Vagina (tissue), 2 donors: ENCODE measurements at places on chromosomes 7 and 10. TPM values are rescaled to one million over a fixed set of nuclear protein-coding genes. Genes with fewer than 3 reads are reported as not detected.

SKIDA1 gene
- 2.7 TPM for total RNA-seq

PTF1A gene
- not detected for total RNA-seq

PRR15 gene
- not detected for total RNA-seq

LIPN gene
- not detected for total RNA-seq

ASB10 gene
- not detected for total RNA-seq

CCDC172 gene
- total RNA-seq, result not detected
